Activated CD4-positive, alpha-beta T cell treated with anti-CD3 and anti-CD28 coated beads, Interleukin-2, amount 10 ng/mL, durations not matched to agents 24 days and 14 days (primary cell): ENCODE measurements at places on chromosomes 2 and 18. TPM values are rescaled to one million over a fixed set of nuclear protein-coding genes. Genes with fewer than 3 reads are reported as not detected.

DNA sequence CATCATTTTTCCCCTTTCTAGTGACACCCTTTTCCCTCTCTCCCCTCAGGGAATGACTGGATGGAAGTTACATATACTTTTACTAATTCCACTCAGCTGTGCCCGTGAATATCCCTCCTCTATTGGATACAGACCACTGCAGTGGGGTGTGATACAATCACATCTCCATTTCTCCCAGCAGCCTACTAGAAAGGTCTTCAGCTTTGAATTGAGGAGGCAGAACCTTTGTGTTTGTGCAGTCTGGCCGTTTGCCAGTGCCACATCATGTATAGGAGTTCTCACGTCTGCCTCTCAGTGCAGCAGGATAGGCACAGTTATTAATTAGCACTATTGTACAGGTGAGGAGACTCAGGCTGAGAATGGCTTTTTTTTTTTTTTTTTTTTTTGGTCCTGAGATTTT is 16.4 kb downstream of the TNFRSF11A start:
- DNase-seq = no peak
- H3K27me3 ChIP-seq = no peaks in the 10 kb centered on the region
- H3K4me3 ChIP-seq = no peak overlapping the region
- no peak overlapping the region for H3K27ac ChIP-seq
- H3K4me1 ChIP-seq = peaks cover 30% of the 10 kb centered on the region
- H3K36me3 ChIP-seq = peaks cover 4% of the 10 kb centered on the region

- peaks cover 1% of the 10 kb centered on the region for H3K27me3 ChIP-seq
- H3K36me3 ChIP-seq = peaks cover 14% of the 10 kb centered on the region
- peaks cover 38% of the 10 kb centered on the region for H3K4me1 ChIP-seq
Measured at GRCh38 chr18:9614401-9615279, at the start of gene PPP4R1. Gene PPP4R1 (minus strand): TSS chr18:9614559. CDS start chr18:9614484, 75 bp downstream.

DNA sequence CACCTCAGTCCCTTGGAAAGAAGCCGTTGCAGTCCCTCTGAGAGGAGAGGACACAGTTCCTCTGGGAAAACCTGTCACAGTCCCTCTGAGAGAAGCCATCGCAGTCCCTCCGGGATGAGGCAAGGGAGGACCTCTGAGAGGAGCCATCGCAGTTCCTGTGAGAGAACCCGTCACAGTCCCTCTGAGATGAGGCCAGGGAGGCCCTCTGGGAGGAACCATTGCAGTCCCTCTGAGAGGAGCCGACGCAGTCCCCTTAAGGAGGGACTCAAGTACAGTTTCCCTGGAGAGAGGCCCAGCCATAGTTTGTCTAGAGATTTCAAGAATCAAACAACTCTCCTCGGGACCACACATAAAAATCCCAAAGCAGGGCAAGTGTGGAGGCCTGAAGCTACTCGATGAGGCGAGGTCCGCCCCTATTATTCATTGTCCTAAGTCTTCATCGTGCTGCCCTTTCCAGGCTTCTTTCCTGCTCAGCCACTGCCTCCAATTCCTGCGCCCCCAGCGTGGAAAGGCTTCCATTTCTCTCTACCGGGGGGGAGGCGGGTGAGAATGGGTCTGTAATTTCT is 630 bp upstream of the ZNF512 start:
- peaks cover 9% of the 10 kb centered on the region for H3K27me3 ChIP-seq
- H3K27ac ChIP-seq = peak overlapping the region; percentile 88
- peaks cover 28% of the 10 kb centered on the region for H3K36me3 ChIP-seq
- DNase-seq = no peak
- H3K4me1 ChIP-seq = peaks cover 40% of the 10 kb centered on the region

Gene MC4R
- not detected in 2 replicates for total RNA-seq

Gene FAP
- total RNA-seq = not detected in 2 replicates
